Activated CD4-positive, alpha-beta T cell treated with anti-CD3 and anti-CD28 coated beads, Interleukin-10, Interleukin-2, amounts not matched to agents 100 ng/mL and 50 ng/mL, durations not matched to agents 16 hours and 8 hours (primary cell): ENCODE measurements at places on chromosomes 13 and 19.
A peak's percentile ranks its signal among the peaks of the same experiment; 100 is the strongest.

DNA sequence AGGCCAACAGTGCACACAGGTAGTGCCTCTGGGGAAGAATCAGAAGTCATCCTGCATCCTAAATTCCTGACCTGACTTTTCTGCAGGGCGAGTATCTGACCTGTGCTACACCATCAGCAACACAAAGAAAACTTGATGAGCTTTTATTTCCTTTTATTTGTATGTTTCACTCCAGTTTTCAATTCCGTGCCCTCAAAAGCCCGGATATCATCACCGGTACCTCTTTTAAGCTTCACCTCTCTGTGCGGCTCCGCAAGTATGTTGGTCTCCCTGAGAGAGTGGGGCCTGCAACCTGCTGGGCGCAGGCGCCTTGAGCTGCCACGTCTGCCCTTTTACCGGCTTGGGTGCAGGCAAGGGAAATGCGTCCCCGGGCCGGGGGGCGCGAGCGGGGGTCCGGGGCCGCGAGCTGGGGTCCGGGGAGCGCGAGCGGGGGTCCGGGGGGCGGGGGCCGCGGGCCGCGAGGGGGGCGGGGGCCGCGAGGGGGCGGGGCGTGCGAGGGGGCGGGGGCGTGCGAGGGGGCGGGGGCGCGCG, 4.3 kb upstream of the DUXA start:
- DNase-seq, result no peak

GRCh38 chr13:110265341-110265681, 41.6 kb downstream of the COL4A1 start:
- no peak for DNase-seq

DNA sequence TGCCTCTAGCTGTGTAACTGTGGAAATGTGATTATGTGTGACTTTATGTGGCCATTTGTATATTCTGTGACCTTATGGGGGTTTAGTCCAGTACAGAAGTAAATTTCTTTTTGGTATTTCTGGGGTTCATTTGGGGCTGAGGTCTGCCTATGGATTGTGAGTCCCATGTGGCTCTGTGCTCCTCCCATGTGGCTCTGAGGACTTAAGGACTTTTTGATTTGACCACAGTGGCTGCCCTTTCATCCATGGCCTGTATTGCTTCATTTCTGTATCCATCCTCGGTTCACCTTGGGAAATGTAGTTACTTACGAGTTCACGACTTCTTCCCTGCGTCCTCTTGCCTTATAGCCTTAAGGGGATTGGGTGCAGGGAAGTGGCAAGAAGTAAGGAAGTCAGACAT, 1.0 kb downstream of the ZNF420 start:
- no peak for DNase-seq

GRCh38 chr19:13154241-13154778, 4.1 kb downstream of the IER2 start:
- peak; percentile 77 for DNase-seq

DNA sequence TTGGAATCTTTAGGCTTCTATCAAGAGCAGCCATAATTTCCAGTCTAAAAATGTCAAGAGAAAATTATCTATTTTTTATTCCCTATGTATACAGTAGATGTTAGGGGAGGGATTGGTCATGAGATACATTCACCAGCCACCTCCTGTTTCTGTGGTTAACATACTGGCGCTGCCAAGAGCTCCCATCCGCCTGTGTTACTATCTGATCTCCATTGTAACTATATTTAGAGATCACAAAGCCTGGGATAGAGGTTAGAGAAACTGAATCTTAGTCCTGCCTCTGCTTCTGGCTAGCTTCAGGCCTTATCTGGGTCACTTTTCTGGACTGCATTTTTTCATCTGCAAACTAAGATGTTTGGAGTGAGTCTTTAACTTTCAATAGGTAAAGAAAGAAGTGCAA, 46.3 kb downstream of the POLR1D start:
- DNase-seq, result no peak
